Hematopoietic multipotent progenitor cell treated with erythropoietin and hydrocortisone succinate and interleukin-3 and kit ligand, for 8 days (in vitro differentiated cells): ENCODE measurements at places on chromosomes 16 and 17.

DNA sequence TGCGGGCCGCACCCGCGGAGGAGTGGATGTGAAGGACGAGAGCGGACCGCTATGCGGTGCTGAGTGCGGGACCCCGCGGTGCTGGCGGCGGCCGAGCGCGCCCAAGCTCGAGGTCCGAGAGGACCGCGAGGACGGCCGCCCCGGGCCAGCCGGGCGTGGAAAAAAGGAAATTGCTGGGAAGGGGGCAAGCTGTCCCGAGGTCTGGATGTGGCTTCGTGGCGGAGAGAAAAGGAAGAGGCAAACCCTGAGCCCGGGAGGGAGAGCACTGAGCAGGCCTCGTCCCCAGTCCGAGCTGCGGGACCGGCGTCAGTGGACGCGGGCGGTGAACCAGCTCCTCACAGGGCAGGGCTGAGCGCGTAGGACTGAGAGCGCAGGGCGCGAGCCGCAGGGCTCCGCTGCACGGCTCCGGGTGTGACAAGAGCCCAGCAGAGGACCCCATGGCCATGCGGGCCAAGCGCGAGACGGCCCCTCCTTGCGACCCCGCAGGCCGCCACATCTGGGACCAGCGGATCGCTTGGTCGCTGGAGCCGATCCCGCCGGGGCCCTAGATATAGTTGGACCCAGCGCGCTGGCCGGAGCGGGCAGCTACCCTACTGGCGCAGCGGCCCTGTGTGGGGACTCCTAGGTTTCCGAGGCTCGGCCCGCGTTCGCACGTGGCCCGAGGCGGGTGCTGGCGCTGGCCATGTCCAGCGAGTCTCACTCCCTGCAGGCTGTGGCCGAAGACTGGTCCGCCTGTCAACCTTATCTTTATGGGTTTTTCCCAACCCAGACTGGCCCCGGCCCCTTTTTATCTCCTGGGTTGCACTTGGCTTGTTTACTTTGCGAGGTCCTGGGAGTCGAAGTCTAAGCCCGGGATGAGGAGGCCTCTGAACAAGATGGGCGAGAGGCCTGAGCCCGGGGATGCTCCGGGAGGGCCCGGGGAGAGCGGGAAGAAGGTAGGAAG, 2.4 kb downstream of the TBX4 start:
- DNase-seq: no peak

DNA sequence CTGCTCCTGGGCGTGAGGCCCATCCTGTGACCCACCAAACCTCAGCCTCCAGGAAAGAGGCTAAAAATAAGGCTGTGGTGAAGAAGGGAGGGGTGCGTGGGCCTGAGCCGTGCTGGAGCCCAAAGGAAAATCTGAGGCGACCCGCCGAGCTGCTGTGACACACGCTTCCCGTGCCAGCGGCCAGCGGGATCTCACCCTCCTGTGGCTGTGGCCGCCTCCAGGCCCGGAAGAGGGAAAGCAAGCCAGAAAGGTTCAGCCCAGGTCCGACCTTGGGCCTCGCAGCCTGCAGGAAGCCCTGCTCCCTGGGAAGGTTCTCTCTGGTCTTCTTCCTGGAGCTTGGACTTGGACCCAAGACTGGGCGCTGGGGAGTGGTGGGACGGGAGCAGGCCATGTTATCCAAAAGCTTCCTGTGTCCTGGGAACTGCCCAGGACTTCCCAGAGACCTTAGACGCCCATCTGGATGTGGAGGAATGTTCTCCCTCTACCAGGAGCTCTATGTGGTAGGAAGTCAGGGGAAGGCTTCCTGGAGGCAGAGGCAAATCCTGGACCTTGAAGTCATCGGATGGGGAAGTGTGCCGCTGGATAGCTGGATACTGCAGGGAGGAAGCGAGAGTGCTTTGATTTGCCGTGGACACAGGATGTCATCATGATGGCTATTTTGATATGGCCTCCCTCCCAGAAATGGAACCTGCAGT, 11.4 kb downstream of the SPNS2 start:
- no peak for DNase-seq

DNA sequence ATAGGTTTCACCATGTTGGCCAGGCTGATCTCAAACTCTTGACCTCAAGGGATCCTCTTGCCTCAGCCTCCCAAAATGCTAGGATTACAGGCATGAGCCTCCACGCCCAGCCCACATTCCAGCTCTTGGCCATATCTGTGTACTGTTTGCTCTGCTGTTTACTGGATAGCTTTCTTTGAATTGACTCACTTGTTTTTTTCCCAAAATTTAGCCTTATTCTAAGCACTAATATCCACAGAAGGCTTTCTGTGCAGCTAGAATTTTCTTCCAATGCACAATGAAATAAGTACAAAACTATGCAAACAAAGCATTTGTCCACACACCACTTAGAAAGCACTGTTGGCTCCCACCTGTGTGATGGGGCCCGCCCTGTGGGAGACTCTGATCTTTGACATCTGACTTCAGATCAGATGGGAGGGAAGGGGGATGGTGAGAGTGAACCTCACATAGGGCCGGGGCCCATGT, 72.2 kb downstream of the CLEC16A start:
- no peak for DNase-seq

GRCh38 chr17:57451191-57451590, 194.9 kb downstream of the MSI2 start:
- no peak for DNase-seq

GRCh38 chr17:81365148-81365600, 30.1 kb upstream of the BAHCC1 start:
- no peak for DNase-seq

DNA sequence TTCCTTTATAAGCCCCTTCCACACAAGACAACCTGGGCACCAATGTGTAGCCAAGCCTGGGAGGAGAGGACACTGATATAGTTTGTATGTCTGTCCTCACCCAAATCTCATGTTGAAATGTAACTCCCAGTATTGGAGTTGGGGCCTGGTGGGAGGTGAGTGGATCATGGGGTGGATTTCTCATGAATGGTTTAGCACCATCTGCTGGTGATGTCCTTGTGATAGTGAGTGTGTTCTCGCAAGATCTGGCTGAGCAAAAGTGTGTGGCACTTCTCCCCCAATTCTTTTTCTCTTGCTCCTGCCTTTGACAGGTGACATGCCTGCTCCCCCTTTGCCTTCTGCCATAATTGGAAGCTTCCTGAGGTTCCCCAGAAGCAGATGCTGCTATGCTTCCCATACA, 135.8 kb downstream of the USP31 start:
- DNase-seq: peak; percentile 15

GRCh38 chr17:51588063-51588462, 327.7 kb downstream of the UTP18 start:
- no peak for DNase-seq

DNA sequence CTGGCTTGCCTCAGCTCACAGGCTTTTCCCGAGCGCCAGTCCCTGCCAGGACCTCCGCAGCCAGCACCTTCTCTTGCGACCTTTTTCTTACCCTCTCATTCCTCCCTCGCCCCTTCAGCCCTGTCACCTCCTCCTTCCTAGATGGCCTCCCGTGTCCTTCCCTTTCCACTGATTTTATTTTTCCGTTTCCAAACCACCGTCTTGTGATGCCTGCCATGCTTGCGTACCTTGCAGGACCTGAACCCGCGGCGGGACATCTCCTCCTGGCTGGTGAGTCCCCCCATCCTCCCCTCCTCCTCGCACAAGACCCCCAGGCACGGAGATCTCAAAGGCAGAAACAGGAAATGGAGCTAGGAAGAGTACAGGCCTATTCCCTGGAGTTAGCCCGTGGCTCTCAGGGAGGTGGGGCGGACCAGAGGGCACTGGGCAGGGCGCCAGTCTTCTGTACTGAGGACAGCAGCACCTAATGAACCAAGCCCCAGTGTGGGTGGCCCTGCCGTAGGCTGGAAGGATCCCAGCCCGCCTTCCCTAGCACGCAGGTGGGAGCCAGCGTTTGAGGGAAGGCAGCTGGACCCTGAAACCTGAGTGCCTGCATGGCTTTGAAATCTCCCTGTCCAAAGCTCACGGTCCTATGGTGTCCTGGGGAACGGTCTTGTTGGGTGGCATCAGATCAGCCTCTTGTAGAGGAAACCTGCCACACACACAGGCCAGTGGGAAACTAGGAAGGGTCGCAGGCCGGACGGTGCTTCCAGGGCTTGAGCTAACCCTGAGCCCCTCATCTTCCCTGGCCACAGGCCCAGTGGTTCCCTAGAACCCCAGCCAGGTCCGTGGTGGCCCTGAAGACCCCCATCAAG, 612 bp downstream of the CISD3 start:
- DNase-seq: peak; percentile 64

DNA sequence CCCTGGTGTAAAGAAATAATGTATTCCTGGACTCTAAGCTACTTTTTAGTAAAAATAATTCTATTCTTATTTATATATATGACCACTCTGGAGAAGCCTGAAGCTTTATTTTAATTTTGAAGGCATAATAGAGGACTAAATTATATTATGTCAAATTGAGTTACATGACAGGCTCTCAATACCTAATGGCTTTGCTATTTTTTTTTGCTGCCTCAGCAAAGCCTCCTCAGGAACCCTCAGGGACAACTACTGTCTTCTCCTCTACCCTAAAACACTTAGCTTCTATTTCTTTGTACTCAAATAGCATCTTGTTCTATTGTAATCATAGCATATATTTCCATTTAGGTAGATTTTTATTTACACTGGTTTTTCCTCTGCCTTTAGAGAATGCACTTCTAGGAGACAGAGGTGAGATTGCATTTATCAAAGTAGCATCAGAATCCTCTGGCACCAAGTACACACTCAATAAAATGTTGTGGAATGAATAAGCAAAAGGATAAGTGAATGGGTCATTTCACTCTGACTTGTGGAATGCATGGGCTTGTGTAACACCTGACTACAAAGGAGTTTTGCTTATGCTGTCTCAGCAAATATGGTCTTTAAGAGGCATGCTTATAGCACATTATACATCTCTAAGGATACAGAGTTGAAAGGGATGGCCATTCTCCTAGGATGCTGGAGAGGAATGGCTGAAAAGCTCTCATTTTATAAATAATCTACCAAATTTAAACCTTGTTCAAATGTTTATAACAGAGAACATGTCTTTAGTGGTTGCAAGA, 605.2 kb downstream of the KCNJ2 start:
- DNase-seq: no peak

DNA sequence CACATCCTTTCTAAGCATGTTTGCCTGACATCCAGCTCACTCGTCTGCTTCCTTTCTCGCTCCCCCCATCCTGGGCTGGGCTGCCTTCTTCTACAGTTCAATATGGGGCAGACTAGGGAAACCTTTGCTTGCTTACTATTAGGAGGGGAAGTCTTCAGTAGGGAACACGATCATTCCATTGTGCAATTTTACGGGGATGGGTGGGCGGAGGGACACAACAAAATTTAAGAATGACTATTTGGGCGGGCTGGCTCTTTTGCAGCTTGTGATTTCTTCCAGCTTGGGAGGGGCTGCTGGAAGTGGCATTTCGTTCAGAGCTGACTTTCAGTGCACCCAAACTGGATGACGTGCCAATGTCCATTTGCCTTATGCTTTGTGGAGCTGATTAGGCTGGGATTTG, 25.4 kb downstream of the PCTP start:
- DNase-seq: no peak
